Stomach (tissue), 19 donors: ENCODE measurements at places on chromosomes 2 and 18. TPM values are rescaled to one million over a fixed set of nuclear protein-coding genes. Genes with fewer than 3 reads are reported as not detected.

DNA sequence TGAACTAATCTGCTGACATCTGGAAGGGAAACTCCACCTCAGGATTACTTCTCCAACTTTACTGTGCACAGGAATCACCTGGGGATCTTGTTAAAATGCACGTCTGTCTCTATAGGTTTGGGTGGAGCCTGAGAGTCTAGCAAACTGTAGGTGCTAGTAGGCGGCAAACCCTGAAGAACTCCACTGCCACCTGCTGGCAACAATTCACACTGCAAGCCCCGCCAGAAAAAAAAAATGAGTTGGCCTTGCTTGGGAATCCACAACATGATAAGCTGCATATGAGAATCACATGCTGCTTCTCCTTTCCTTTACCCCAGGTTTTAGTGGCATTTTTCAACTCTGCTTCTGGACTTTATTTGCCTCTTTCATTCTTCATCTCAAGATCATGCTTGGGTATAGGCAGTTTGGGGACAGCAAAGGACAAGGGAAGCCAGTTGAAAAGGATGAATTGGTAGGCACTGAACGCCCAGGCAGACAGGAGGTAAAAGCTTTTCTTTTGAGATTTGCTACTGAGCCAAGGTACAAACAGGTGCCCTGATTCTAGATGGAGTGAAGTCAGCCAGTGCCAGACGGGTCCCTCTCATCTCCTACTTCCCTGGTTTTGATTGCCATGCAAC, 88.8 kb downstream of the VIT start:
- peak; percentile 86 for DNase-seq

The TMEM163 gene
- 16.7 TPM for total RNA-seq

The DSG3 gene
- 1.2 TPM for total RNA-seq

GRCh38 chr2:100819370-100820272, at the start of gene NPAS2:
Gene NPAS2 (plus strand): TSS chr2:100820139. CDS start chr2:100904755, 84,616 bp downstream.
- peak; percentile 53 for DNase-seq

GRCh38 chr2:33167622-33168245, 221.0 kb downstream of the LTBP1 start:
- DNase-seq: no peak
